ENCODE measurements at places on chromosomes 11 and 22.
A peak's percentile ranks its signal among the peaks of the same experiment; 100 is the strongest.

DNA sequence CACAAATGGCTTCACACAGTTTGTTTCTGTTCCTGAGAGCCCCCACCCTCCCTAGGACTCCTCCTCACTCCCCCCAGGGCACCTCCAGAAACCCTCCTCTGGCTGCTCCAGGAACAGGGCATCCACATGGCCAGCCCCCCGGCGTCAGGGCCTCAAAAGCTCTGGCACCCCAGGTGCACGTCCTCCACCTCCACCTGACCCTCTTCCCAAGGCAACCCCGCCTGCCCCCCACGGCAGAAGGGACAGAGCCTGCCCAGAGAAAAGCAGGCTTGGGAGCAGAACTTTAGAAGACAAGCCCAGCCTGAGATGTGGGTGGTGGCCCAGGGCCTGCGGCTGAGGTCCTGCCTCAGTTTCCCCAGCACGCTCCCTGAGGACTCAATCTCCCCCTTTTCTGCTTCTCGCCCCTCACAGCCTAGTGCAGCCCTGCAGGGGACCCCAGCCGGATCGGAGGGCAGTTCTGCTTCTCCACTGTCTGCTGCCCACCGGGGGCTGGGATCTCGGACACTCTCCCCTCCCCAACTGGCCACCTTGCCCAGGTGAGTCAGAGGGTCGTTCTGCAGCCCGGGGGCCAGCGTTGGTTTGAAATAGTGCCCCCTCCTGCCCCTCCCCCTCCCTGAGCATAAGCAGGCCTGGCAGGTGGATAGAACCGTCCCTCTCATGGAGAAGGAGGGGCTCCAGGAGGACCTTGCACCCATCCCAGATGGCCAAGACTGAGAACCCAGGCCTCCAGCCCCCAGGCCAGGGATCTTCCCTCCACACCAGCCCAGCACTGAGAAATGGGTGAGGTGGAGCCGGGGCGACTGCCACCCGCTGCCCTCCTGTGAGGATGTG lies 2.4 kb upstream of the TRABD start:
- DNase-seq = no peak

DNA sequence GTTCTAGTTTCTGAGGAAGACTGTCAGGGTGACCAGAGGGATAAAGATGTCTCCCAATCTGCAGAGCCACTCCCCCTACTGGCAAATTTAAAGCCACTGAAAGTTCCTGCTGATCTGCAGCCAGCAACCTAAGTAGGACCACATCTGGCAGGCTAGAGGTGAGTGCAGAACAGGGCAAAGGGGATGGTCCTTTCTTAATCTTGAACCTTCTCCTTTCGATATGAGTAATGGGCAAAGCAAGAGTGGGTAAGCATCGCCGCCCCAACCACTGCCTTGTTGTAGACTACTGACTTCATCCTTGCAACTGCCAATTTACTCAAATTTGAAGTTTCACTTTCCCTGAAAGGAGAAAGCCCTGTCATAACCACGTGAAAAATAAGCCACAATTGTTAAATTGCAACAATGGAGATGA lies 30.7 kb downstream of the SCUBE2 start:
- DNase-seq = peak; percentile 60

- no peak for DNase-seq
Measured at GRCh38 chr22:50531962-50532674, 2.3 kb upstream of the TYMP start.

GRCh38 chr22:46815559-46815895 lies 53.1 kb downstream of the TBC1D22A start:
- DNase-seq = no peak

GRCh38 chr11:66184728-66185127 lies 83.7 kb upstream of the RAB1B start:
- DNase-seq = no peak

- DNase-seq = no peak
Measured at GRCh38 chr11:75919525-75919924, 104.5 kb downstream of the UVRAG start.
